NCI-H1092 treated with DMSO at 0.1 percent for 48 hours (cell line): ENCODE measurements at places on chromosomes 6 and 20.

- no peak for DNase-seq
Measured at GRCh38 chr20:43969501-43970182, 55.0 kb downstream of the TOX2 start.

DNA sequence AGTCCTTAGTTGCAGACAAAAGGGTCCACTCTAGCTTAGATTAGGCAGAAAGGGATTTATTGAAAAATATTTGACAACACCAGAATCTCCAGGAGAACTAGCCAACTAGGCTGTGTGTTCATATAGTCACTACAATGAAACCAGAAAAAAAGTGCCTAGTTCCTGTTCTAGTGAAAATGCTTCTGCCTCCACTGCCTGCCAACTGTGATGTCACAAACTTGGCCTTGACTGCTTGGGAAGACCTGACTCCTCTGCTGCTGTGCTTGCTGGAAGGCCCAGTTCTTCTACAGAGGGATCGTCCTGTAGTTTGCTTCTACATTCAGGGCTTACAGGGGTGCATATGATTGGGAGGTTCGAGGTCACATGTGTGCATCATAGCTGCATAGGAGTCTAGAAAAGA lies 40.3 kb upstream of the XRN2 start:
- no peak for DNase-seq

DNA sequence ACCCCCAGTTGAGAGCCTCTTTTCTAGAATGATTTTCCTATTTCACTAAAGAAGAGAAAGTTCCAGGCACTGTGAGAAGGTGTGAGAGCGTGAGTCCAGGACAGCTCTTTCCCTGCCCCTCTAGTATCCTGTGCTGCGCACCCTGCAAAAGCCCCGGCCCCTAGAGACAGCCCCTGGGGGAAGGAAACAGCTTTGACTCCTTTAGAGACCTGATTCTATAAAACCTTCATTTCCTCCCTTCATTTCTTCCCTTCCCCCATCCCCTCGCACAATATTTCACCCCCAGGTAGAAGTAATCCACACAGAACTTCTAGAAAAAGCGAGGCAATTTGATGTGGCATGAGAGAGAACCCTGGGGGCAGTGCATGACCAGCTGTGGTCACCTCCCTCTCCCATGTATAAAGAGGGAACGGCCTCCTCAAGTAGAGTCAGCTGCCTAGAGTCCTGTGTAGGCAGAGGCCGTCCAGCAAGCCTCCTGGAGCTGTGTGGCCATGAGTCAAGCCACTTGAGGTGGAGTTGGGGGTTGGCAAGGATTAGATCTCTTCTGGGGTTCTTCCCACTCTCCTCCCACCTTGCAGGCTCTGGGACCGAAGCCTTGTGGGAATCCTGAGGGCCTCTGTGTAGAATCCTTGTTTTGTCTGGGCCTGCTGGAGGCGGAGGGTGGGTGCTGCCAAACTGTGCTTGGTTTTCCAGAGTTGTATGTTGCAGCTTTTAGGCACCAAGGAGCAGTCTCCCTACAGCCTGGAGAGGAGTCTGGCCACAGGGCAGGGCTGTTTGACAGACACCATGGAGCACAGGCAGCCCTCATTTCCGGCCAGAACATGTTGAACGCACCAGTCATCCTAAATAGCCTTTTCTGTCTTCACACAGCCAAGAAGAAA lies 41.7 kb downstream of the CHMP4B start:
- DNase-seq: no peak

DNA sequence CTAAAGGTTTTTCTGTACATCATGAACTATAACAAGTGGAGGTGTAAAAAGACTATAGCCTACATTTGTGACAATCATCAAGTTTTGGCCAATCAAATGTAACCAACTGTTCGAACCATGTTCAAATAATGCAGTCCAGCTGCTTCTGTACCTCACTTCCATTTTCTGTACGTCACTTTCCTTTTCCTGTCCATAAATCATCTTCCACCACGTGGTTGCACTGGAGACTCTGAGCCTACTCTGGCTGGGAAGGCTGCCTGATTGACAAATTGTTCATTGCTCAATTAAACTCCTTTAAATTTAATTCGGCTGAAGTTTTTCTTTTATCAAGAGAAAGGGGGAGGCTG lies 270.4 kb upstream of the JARID2 start:
- DNase-seq: no peak

DNA sequence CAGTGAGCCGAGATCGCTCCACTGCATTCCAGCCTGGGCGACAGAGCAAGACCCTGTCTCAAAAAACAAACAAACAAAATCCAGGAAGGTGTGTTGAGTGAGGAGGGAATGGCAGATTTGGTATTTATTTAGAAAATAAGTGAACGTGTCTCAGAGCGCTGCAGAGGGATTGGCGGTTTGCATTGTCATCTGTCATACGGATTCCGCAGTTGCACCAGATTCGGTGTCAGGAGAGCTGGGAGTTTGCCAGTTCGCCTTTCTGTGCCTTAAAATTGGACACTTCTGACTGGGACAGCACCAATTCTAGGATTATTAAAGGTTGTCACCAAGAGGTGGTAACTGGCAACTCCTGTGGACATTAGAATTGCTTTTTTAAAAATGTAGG lies 912 bp downstream of the SNRNP48 start:
- DNase-seq: no peak

DNA sequence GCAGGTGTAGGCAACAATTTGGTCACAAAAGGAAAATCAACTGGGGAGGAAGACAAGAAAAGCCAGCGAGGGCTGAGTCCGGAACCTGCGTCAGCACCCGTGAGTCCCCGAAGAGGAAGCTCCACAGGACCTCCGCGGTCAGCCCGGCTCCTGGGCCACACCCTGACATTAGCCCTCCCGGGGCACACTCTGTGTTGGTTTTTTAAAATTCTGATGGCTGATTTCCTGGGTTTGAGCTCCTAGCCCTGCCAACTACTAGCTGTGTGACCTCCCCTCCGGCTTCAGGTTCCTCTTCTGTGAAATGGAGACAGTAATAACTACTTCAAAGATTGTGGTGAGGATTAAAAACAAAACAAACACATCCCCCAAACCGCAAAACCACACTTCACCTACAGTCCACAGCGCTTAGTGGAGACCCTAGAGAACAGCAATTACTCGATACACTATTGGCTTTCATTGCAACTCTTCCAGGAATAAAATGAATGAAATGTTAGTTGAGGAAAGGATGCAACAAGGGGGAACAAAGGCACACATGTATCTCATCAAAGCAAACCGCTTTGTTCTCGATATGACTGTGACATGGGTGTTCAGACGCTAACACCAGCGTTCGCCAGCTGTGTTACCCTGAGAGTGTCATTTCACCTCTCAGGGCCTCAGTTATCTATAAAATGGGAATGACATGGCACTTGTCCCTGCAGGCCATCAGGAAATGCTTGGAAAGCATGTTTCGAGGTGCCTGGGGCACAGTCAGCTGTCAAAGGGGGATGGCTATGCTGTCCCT lies 985 bp downstream of the ZBP1 start:
- DNase-seq: no peak

DNA sequence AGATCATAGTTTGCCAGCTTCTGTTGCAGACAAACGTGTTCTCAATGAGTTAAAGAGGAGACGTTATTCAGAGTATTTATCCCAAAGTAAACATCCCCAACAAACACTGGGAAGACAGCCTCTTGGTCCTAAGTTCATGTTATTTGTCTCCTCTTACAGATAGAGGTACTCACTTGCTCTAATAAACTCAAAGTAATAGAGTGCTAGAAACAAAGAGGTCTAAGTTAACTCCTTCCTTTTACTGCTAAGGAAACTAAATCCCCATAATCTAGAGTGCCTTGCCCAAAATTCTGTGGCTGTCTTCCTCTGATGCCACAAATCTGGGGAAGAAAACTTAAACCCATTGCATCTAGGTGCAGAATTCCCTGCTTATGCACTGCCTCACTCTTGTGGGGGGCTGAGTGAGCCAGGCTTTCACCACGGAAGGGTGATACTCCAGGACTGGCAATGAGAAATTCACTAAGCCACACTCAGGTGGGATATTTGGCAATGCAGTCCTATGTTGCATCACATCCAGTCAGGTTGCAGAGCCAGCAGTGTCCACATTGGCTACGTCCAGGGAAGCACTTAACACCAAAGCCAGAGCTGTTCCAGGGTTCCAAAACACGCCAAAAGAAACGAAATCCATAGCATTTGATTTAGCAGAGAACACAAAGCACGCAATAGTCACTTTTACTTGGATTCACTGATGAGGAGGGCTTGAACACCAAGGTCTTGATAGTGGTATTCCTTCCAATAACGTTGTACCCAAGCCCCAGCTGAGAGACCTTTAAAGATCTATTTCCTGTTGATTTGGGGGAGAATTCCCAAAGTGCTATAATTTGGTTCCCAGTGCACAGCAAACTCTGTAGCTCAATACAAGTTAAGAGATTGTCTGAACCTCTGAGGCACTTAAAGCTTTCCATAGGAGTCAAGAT lies 81.0 kb upstream of the FOXQ1 start:
- DNase-seq: no peak

DNA sequence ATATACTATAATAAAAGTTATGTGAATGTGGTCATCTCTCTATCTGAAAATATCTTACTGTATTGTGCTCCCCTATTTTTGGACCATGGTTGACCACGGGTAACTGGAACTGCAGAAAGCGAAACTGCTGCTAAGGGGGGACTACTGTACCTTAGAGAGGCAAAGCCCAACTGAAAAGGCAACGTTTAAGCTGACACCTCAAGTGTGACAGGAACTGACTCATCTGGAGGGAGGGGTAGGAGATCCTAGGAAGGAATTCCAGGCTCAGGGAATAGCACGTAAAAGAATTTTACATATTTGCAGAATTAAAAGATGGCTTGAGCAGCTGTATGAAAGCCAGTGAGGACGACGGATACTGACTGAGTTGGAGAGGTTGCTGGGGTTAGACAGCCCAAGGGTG lies 34.8 kb downstream of the ELOVL2 start:
- DNase-seq: no peak

- DNase-seq: no peak
Measured at GRCh38 chr6:159112714-159113113, 56.5 kb upstream of the FNDC1 start.

GRCh38 chr20:46545077-46545826 lies 5.2 kb downstream of the OCSTAMP start:
- no peak for DNase-seq

GRCh38 chr20:16459019-16459700 lies 114.1 kb downstream of the KIF16B start:
- DNase-seq: no peak

DNA sequence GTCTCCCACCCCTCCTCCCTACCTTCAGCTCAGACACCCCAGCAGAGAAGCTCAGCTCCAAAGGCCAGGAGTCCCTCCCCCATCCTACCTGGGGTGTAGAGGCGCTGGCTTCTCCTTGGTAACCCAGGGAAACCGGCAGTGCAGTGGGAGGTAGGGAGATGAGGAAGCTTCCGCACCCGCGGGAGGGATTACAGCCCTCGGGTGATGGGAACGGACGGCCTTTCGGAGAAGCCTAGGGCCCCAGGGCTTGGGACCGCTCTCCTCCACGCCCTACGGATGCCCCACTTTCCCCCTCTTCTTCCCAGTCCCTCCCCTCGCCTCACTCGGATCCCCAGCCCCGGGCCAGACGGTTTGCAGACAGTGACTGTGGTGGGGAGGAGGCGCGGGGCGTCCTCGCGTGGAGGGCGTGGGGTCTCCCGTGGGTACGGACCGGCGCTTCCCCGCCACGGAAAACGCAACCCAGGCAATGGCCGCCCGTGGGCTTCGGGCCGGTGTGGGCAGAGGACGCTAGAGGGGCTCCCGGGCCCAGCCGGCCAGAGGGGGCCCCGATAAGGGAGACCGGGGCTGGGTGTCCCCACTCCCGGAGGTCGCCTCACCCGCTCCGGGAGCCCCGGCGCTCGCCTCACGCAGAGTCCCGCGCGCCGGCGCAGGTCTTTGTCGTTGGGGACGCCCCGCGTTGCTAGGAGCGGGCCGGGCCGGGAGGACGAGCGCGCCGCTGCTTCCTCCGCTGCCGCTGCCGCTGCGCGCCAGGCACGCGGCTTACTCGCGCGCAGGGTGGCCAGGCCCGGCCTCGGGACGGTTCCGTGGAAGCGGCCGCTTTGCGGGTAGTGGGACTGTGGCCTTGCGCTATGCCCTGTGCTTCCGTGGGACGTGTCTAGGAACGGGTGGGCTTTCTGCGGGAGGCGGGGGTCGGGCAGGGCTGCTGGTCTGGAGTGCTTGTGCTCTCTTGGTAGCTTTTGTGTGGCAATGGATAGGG lies 15.8 kb downstream of the AARS2 start:
- no peak for DNase-seq
